ENCODE measurements at places on chromosomes 13 and 19. TPM values are rescaled to one million over a fixed set of nuclear protein-coding genes. Genes with fewer than 3 reads are reported as not detected.

The SPPL2B gene
- 19.9 TPM for total RNA-seq

The CEACAM20 gene
- total RNA-seq, result 0.08 TPM

The VSIG10L gene
- 6.8 TPM for total RNA-seq

The ZNF284 gene
- total RNA-seq, result 0.39 TPM

The GIPC3 gene
- total RNA-seq, result 0.23 TPM

The TYROBP gene
- total RNA-seq, result not detected

The SH2D3A gene
- total RNA-seq, result 15.4 TPM

The OR10H1 gene
- total RNA-seq, result not detected

The NDFIP2 gene
- 20.4 TPM for total RNA-seq

The ZNF99 gene
- not detected for total RNA-seq

The DCLK1 gene
- total RNA-seq, result 0.76 TPM

The OR7C1 gene
- not detected for total RNA-seq
